Activated T-cell treated with anti-CD3 and anti-CD28 coated beads for 24 hours (primary cell): ENCODE measurements at places on chromosomes 1 and 21.

GRCh38 chr1:117618450-117619122, 12.7 kb downstream of the TENT5C start:
- DNase-seq, result no peak

- DNase-seq, result no peak
Observed at GRCh38 chr1:200530623-200531261, 89.8 kb downstream of the KIF14 start.

DNA sequence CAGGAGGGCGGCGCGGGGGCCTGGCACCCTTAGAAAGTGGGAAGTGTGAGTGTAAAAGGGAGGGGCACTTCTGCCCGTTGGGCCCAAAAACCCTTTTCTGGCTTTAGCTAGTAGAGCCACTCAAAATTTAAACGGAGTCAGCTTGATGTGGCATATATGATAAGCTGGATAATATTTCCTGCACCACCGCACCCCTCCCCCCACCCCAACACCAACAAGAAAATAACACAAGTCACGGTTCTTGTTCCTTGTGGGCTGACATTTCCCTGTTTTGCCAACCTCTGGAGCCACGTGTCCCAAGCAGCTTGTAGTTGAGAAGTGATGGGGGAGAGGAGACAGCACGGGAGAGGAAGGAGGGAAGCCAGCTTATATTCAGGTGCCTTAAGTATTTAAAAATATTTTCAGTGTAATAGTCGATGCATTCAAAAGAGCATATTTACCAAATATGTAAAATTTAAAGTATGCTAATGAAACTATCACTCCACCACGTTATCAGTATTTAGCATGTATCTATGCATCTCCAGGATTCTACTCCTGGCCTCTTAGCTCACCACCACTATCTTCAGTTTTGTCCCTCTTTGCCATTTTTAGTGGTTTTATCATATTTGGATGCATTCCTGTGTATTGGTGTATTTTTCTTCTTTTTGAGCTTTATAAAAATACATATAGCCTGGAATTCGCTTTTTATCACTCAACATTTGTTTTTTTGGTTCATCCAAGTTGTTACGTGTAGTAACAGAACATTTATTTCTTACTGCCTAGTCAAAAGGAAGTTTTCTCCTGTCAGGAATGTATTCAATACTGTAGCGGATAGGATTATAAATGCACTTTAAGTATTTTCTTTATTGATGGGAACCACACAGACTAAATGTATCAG, 773 bp upstream of the DDX59 start:
- no peak for DNase-seq

GRCh38 chr1:30085811-30086770, 637.3 kb downstream of the MATN1 start:
- DNase-seq, result no peak

- no peak for DNase-seq
Observed at GRCh38 chr1:201641524-201642253, 102.8 kb downstream of the NAV1 start.

GRCh38 chr1:118160806-118161205, 24.2 kb downstream of the SPAG17 start:
- no peak for DNase-seq

GRCh38 chr1:46039571-46040052, 92.8 kb downstream of the PIK3R3 start:
- DNase-seq, result no peak

GRCh38 chr1:19442154-19443096, 42.9 kb downstream of the CAPZB start:
- DNase-seq, result no peak

DNA sequence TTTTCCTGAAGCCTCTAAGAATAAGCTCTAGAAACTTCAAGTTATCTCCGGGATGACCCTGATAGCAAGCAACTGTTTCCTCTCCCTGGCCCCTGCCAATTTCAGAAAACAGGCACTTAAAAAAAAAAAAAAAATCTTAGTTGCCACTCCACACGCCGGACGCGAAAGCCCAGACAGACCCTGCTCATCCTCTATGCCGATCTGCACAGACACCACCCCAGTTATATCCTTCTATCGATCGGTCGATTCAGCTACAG, 1.7 kb downstream of the ANP32E start:
- no peak for DNase-seq

DNA sequence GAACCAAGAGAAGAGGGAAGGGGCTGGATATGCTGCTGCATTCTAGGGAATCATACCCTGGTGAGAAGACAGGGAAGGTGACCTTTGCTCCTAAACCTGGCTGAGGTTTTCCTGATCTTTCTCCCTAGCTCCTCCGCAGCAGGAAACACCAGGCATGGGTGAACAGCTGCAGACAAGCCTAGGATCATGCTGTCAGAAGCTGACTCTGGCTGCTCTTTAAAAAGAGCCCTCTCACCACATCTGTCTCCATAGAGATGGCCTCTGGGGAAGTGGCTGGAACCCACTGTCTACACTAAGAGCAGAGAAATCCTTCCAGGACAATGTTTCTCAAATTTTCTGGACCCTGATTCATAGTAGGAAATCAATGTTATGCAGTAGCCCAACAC, 57.6 kb downstream of the CD34 start:
- no peak for DNase-seq

DNA sequence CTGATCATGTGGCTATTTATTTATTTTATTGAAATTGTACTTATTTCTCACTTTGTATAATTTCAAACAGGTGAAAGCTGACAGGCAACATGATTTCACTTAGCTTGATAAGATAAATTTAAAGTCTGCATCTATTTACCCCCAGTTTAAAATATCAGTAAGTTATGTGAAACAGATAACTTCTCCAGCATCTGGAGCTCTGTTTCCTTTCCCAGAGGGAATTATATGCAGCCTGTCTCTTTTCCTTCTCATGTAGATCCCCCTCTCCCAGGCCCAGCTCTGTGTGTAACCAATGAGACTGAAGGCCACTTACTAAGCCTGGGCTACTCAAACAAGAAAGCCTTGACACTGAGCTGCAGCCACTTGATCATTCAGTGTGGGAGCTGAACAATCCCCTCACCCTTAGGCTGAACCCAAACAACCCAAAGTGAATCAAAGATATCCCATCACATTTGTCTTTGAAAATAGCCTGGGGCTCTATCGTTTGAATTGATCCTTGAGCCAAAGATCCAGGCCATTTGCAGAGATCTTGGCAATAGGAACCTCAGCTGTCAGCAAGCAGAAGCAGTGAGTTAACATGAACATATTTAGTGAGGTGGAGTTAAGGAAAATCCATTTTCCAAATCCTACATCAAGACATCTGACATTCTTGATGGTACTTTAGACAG, 383.9 kb downstream of the TGFB2 start:
- DNase-seq, result no peak

DNA sequence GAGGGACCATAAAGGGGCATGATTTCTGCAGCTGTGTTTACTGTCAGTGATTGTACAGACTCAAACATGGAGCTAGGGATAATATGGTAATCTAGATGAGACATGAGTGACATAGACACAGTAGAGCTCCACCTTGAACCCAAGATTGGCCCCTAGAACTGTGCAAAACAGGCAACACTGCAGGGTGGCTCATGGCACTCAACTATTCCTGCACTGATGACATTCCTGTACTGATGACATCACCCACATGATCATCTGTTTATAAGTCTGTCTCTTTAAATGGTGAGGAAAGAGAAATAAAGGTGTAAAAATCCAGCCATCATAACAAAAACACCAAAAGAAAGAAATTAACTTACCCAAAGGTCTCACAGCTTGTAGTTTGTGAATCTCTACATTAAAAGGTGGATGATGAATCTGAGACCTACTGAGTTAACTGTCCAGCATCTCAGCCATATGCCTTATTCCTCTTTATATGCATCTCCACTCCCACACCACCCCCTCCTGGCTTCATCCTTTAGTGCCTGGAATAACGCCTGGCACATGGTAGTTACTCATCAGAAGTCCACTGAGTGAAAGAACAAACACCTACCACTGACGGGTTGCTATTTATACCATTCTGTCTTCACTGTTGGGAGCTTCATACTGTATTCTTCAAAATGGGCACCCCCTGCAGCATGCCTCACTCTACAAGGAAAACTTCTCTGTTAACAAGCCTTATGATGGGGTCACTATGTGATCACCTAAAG, at the start of gene LRRC53:
Gene LRRC53 (minus strand): TSS at position 442 of the 746 bp plus-strand sequence. CDS start 29,262 bp downstream, outside the sequence.
- DNase-seq, result no peak
